Mesendoderm (in vitro differentiated cells): ENCODE measurements at places on chromosomes 2 and 18.

- DNase-seq: no peak
Observed at GRCh38 chr2:70664525-70664924, 103.5 kb downstream of the ADD2 start.

DNA sequence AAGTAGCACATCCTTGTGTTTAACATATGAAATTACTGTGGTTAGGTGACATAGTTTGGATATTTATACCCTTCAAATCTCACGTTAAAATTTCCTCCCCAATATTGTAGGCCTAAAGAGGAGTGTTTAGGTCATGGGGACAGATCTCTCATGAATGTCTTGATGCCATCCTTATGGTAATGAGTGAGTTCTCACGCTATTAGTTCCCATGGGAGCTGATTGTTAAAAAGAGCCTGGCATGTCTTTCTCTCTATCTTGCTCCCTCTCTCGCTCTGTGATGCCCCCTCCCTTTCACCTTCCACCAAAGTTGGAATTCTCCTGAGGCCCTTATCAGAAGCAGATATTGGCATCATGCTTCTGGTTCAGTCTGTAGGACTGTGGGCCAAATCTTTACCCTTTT is 660.1 kb downstream of the ADCYAP1 start:
- DNase-seq: peak; percentile 8

DNA sequence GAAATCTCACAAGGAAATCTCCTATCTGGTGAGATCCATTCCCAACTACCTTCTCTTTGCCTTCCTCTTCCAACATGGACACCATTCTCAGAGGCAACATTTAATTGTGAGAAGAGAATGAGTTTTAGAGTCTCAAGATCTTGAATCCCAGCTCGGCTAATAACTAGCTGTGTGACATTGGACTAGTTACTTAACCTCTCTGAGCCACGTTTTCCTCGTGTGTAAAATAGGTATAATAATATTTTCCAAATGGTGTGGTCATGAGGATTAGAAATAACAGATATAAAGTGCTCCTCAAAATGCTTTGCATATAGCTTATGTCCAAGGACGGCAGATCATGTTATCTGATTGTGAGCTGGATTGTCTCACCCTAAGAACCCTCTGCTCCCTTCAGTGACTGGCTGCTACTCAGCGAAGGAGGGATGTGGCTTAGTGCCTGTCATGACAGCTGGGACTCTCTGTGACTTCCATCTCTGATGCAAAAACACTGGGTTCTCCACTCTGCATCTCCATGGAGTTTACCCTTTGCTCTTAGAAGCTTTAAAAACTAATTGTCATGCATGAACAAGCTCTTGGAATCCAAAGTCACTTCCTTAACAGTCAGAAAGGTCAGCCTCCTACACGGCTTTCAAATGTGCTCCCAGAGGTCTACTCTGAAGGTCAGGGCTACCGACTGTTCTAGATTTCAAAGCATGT is 38.4 kb upstream of the MRPL19 start:
- DNase-seq: peak; percentile 18

DNA sequence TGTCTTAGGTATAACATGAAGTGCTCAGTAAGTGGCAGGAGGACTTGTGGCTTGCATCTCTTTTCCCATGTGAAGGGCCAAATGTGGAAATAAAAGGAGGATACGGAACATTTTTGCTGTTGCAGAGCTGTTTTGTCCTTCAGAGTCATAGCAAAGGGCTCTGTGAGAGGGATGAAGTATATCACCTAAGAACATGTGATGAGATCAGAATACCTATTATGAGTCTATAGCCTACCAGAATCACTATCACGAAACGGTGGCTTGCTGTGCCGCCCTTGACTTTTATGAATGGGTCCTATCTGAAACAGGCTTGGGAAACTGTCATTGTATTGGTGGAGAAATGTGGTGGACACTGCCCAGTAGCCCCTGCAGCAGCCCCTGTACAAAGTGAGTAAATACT is 67.0 kb upstream of the ITGB6 start:
- no peak for DNase-seq

- DNase-seq: no peak
Observed at GRCh38 chr18:36078751-36079529, 11.6 kb upstream of the RPRD1A start.

GRCh38 chr2:64139956-64140355 is 4.3 kb downstream of the PELI1 start:
- DNase-seq: no peak

DNA sequence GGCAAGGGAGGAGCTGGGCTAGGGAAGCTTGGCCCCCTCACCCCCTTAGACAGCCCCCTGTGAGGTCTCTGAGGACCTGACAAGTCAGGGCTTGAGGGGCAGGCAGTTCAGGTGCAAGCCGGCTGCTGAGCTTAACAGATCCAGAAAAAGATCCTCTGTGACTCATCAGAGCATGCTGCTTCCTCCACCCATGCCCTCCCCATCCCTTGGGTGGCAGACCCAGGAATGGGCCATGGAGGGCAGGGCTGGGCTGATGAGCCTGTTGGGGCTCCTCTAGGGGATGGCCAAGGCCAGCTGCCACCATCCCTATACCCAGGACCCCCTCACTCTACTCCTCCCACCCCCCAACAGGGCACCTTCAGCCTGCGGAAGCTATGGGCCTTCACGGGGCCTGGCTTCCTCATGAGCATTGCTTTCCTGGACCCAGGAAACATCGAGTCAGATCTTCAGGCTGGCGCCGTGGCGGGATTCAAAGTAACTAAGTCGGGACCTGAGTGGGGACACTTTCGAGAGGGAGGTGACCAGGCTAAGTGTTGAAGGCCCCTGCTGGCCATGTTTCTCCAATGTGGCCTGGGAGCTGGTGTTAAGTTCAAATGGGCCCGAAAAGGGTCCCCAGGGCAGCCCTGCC is 1.9 kb downstream of the SLC11A1 start:
- no peak for DNase-seq

DNA sequence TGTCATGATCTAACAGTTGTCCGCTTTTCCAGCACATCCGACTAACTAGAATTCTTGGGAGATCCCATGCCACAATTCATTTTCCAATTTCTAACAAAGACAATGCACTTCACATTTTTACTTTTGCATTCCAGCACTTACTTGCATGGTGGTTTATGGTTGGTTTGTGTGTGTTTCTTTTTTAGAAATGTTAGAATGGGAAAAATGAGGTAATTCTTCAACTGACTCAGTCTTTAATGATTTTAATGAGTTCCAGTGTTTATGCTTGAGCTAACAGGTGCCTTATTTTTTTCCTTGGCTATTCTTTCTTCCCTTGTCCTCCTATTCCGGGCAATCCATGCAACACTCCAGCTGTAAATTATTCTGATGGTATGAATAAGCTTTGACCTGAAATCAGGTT is 46.4 kb downstream of the SLC8A1 start:
- DNase-seq: no peak

DNA sequence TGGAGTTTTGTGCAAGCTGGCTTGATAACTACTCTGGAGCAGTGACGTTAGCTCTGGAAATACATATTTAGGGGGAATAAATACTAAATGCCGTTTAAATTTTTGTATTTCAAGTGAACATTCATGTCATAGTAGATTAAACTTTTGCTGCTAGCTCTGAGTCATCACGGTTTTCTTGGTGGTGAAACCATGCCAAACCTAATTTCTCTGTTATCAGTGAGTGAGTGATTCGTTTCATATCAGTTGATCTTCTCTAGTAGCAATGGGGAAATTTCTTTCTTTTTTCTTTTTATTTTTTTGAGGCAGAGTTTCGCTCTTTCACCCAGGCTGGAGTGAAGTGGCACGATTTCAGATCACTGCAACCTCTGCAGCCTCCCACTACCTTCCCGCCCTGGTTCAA is 211.1 kb downstream of the PTPRM start:
- no peak for DNase-seq

DNA sequence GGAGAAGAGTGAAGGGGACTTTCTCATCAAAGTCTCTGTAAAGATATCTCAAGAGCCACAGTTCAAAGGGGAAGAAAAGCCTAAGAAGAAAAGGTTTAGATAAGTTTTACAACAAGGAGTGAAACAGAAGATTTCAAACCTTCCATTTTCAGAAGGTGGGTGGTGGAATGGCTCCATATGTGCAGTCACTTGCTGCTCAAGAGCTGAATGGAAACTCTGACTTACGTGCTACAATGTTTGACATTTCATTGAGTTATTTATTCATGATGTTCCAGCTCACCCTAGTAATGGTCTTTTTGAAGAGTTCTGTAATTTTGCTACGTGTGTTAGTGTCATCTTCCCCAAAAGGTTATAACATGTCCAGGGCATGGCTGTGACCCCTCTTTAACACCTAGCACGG is 21.7 kb downstream of the LCT start:
- no peak for DNase-seq

DNA sequence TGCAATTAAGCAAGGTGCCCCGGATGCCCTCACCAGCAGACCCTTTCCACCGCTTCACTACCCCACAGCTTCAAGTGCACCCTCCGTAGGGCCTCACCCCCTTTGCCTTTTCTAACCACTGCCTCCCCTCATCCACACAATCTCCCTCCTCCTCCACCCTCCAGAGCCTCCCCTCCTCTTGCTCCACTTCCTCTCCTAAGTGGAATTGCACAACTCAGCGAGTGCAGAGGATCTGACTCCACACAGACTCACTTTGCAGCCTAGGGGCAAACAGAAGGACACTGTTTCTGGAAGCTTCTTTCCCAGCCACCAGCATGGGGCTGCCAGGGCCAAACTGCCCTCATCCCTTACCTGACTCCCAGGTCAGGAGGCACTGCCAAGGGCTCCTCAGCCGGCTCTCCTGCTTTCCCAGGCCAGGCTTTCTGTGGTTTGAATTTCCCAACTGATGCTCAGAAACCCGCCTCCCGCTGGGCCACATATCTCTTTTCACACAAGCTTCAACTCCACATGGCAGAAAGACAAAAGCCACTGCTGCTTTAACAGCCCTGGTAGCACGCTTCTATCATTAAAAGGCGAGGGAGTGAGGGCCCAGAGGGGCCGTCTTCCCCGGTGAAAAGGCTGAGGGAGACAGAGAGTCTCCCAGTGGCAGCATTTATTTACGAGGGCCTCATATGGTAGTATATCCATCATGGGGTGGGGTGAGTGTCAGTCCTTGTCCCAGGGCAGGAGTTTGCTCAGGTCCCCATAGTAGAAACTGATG is 74.7 kb upstream of the MGAT4A start:
- peak; percentile 49 for DNase-seq

GRCh38 chr18:58418361-58418760 is 210.5 kb downstream of the ALPK2 start:
- no peak for DNase-seq

DNA sequence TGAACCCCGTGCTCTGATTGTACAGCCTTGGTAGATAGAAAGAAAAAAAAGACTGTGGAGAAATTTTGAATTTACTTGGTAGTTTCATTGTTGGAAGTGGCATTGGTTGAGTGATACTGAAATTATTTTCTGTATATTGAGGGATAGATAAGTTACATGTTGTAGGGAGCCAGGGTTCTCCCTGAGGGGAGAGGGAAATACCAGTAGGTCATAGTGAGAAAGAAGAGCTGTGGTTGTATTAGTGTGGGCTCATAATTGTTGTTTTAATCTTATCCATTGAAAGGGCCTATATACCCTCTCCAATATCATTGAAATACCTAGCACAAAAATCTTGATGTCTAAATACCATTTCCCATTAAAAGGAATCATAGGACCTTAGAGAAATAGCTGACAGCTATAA is 16.9 kb upstream of the RAB31 start:
- DNase-seq: no peak

- DNase-seq: no peak
Observed at GRCh38 chr2:237270520-237270919, 143.4 kb downstream of the COL6A3 start.

DNA sequence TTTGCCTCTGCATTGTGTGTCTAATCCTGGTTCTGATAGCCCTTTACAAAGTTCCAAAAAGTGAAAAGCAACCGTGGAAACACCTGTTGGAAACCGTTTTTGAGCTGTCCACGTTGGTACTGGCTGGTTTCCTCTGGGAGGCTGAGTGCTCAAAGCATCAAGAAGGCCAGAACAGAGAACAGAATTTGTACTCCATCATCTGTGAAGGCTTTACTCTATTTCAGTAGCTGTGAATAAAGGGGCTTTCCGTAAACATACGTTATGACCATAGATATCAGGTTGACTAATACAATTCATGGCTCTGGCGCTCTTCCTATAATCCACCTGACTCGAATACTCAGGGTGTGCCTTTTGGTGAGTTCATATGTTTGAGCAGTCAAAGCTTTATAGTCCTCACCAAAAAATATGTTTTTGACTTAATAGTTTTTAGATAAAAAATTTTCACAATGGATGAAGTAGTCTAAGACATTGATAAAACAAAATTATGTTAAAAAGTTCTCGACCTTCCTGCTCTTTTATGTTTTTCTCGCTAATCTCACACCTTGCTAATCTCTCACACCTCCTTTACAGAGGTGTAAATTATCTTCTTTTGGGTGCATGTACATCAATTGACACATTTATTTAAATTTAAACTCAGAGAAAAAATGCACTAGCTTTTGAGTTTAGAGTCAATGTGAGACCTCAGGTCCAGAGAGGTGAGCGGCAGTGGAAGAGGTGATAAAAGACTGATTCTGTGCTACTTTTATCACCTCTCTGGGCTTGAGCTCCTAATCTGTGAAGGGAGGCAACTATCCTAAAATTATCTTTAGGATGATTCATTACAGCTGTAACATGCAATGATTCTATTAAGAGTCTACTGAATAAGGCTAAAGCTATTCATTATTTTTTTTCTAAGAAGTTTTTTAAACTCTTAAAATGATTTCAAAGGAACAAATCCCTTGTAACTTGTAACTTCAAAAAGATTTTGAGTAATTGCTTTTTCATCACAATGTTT is 65.3 kb downstream of the CXCR4 start:
- peak; percentile 24 for DNase-seq

DNA sequence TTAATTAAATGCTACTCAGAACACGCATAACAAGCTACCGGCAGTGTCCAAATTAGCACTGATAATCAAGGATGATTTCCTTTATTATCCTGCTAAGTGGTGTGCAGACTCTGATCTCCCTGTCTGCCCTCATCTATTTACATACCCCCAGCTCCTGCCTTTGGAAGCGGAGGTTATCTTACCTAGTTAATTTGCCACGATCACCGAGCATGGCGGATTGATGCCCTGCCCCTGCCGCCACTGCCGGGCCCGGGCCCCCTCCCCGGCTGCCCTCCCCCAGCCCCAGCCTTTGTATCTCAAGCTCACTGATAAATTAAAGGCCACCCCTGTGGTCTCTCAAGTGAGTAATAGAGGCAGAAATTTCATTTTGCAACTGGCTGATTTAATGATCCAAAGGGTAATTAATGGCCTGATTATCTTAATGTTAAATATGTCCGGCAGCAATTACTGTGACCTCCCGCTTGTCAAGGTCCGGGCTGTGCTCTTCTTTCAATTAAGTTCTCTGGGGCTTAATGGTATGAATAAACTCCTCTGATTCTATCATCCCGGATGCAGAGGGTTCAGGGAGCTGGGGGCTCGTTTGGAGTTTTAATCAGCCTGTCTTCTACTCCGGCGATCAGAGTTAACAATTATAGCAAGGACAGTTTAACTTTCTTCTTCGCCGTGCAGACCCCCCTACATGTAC is 113.4 kb downstream of the GBX2 start:
- DNase-seq: no peak

GRCh38 chr2:214679736-214680135 is 129.7 kb downstream of the BARD1 start:
- no peak for DNase-seq
